Lower lobe of right lung (tissue), 2 donors: ENCODE measurements at places on chromosomes 2 and 18.

- no peak for DNase-seq
Observed at GRCh38 chr18:72235422-72235821, 308.7 kb downstream of the CBLN2 start.

DNA sequence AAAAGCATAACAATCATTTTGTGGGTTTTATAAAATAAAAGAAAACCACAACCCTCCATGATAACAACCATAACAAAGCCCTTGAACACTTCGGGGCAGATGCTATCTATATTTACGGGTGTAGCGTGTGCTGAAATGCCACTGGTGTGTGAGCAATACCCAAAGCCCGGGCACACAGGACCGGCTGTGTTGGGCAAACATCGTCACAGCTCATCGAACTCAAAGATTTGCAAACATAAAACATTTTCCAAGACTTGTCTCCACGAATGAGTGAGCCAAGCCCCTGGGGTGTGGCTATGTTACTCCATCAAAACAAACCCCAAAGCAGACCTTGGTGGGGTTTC is 290.2 kb downstream of the LPIN1 start:
- no peak for DNase-seq

DNA sequence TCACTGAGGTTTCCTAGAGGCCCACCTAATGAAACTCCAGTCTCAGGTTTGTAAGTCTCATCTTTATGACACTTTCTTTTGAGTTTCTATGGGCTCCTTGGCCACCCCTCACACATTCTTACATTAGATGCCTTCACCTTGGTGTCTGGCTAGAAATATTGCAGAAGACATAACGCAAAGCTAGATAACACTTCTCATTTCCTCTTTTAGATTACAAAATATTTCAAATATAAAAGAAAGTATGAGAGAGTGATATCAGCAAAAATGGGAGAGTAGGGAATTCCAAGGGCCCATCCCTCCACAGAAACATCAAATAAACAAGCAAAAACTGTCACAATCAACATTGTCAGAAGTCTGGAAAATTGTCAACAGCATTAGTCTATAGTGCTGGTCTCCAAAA is 43.3 kb upstream of the ZCCHC2 start:
- no peak for DNase-seq

DNA sequence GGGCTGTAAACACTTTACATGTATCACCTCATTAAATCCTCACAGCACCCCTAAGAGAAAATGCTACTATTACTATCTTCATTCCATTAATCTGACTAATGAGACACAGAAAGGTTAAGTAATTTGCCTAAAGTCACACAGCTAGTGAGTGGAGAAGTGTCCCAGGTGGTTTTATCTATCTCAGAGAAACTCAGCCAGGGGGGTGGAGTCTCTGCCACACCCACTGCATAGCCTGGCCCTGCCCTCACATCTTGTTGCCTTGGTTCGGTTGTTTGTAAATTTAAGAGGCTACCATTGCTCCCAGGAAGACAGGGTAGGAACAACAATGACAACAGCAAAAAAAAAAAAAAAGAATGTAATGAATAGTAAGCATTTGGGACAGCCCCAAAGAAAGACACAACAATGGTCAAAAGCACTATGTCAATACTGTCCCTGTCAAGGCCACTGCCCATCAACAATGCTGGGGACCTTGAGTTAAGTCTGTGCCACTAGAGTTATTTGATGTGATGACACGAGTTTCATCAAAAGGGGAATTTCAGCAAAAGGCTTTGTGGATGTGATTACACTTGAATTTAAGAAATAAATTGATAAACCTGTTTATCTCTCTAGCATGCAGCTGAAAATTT is 17.5 kb downstream of the CYRIA start:
- no peak for DNase-seq

DNA sequence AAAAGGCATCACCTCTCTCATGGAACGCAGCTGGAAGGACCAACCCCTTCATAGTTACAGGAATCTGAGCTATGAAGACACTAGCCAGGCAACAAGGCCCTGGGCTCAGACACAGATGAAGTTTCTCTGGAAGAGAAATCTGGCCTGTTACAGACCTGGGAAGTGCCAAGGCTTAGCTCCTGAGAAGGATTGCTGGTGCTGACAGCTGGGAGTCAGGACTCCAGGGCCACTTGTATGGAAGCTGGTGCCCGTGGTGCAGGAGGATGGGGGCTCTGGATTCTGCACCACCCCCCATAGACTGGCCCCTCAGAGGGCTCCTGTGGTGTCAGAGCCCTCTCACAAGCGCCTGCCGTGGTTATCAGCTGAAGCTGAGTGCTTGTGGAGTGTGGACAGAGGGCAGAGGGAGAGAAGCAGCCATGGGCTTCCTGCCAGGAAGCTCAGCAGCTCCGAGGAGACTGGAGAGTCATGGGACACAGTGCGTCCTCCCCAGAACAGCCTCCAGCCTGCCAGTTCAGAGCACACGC is 87.3 kb upstream of the LCLAT1 start:
- DNase-seq = peak; percentile 66

GRCh38 chr2:42092084-42092996 is 44.5 kb downstream of the PKDCC start:
- no peak for DNase-seq

DNA sequence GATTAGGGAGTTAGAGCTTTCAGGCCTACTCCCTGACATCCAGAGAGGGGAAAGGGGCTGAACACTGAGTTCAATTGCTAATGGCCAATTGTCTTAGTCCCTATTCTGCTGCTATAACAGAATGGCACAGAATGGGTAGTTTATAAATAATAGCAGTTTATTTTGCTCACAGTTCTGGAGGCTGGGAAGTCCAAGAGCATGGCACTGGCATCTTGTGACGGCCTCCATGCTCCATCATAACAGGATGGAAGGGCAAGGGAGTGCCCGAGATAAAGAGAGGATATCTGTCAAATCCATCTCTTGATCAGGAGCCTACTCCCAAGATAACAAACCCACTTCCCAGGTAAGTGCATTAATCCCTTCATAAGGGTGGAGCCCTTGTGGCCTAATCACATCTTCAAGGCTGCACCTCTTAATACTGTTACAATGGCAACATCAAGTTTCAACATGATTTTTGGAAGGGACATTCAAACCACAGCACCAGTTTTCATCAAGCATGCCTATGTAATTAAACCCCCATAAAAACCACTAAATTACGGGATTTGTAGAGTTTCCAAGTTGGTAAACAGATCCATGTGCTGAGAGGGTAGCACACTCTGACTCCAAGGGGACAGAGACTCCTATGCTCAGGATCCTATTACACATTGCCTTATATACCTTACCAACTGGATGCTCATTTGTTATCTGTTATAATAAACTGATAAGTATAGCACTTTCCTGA is 44.6 kb downstream of the BAZ2B start:
- DNase-seq = no peak

DNA sequence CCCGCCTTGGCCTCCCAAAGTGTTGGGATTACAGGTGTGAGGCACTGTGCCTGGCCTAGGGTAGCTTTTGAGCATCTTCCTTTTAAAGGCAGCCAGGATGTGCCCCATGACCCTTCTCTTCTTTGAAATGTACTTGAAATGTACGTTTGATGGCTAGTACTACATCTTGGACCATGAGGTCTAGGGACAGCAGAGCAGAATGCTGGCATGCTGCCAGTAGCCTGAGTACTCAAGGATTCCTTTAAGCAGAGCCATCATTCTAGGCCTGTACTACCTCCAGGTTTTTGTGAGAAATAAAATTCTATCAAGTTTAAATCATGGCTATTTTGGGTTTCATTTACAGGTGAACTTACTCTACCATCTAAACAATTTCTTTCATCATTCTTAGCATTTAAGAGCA is 2.9 kb upstream of the EML6 start:
- no peak for DNase-seq

DNA sequence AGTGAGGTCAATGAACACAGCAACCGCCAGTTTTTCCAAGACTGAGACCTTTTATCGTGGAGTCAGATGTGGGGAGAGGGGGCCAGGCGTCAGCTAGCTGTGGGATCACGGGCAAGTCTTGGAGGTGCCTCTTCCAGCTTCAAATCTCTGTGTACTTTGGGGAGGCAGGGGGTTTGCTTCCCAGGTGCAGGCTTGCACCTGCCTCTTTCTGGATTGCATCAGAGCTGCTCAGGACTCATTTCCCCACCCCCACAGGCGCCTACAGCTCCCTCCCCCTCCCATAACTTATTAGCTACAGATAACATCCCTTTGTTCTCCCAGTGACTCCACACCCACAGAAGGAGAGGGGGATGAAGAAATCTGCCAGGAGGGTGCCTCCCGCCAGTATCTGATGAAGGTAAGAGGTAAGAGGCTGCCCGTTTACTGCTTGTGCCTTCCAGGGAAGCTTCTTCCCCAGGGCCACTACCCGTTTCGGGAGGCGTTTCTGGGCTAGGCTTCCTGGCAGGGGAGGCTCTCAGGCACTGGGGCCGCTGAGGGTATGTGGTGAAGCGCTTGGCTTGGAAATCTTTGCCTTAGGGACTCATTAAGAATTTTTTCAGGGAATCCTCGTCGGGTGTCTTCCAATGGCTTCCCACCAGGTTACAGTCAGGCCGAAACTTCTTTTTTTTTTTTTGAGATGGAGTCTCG is 18.8 kb upstream of the MRPL33 start:
- DNase-seq = no peak

- DNase-seq = no peak
Observed at GRCh38 chr18:80183273-80184050, 63.9 kb downstream of the PARD6G start.

DNA sequence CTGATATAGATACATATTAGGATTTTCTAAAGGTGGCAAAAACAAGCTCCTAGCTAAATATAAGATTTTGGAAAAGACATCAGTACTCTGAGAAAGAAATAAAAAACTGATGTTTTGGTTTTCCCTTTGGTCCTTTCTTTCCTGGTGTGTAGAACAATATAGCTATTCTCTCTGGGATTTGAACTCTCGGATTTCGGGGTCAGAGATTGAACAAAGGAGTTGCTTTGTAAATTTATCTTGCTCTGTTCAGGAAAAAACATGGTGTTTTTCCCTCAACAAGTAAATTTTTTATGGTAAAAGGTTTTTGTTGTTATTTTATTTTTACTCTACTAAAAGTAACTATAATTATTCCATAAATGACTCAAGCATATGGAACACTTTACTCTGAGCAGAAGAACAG is 889.3 kb downstream of the ERBB4 start:
- no peak for DNase-seq

- no peak for DNase-seq
Observed at GRCh38 chr2:30341500-30342267, 105.4 kb upstream of the LCLAT1 start.

DNA sequence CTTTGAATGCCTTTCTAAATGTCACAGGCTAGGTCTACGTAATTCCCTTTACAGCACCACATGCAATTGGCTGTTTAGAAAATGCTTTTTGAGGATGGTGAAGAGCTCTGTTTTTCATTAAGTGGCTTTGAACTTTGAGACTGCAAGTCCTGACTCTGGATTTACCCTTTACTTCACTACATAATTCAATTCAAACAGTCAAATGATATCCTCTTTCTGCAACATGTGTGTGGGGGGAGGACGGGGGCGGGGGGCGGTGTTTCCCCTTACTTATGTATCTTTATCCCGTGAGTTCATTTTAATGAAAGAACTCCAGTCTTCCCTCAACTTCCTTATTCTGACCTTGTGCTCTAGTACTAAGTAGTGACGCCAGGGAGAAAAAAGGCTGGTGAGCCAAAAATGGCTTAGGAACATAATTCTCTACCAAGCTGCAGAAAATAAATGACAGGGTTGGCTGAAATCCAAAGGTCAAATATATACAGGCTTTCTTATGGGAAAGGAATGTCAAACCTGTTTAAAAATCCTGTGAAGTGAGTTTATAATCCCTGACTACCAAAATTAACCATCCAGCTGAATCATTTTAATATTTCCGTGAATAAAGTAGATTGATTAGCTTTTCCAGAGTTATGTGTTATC is 119.6 kb downstream of the SLC8A1 start:
- peak; percentile 32 for DNase-seq

- DNase-seq = no peak
Observed at GRCh38 chr2:220782609-220783113, 789.4 kb downstream of the EPHA4 start.

GRCh38 chr2:165857876-165858275 is 63.8 kb upstream of the GALNT3 start:
- DNase-seq = no peak

GRCh38 chr2:241992753-241993152 is 123.2 kb downstream of the RTP5 start:
- no peak for DNase-seq

DNA sequence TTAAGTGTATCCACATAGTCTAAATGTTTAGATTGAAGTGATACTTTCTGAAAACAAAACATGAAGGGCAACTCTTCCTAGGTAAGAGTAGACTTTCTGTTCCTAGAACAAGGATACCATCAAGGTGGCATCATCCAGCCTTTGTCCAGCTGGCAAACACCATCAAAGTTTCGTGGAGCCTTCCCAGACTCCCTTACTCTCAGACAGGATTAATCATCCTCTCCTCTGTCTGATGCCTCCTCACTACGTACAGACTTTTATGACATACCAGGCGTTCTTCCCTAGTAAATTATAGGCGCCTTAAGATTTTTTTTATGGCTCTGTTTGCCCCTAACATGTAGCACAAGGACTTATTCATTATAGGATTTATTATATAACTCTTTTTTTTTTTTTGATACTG is 29.4 kb upstream of the ASNSD1 start:
- no peak for DNase-seq

DNA sequence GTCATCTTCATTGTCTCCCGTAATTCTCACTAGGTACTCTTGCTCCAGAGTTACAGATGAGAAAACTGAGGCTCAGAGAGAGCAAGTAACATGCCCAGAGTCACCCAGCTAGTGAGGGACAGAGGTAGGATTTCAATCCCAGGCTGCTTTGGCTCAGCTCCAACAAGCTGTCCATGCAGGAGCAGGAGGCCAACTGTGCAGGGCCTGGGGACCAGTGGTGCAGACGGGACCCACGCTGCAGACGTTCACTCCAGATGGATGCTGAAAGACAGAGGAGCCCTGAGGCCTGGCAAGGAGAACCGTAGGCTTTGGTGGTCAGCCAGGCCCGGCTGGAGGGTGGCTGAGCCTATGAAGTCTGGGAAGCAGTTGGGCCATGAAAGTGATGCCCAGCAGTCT is 102.6 kb downstream of the MCFD2 start:
- DNase-seq = no peak

- no peak for DNase-seq
Observed at GRCh38 chr2:29655391-29656086, 265.8 kb downstream of the ALK start.

GRCh38 chr2:75087736-75088135 is 111.6 kb downstream of the TACR1 start:
- no peak for DNase-seq
